ENCODE measurements at places on chromosomes 5 and 9.

GRCh38 chr5:9363026-9363425 lies 182.8 kb downstream of the SEMA5A start:
- no peak for DNase-seq

DNA sequence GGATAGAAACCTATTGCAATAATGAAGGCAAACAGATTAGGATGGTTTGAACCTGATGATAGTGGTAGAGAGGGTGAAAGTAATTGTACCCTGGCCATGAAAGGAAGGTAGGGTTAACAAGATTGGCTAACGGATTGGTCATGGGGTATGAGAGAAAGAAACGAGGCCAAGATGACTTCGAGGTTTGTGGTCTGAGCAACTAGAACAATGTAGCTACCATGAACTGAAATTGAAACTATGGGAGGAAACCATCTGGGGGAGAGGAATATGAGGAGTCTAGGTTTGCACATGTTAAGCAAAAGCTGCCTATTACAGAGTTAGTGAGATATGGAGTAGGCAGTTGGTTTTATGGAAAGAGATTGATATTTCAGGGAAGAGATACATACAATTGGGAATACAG lies 406.0 kb downstream of the PRELID2 start:
- no peak for DNase-seq

DNA sequence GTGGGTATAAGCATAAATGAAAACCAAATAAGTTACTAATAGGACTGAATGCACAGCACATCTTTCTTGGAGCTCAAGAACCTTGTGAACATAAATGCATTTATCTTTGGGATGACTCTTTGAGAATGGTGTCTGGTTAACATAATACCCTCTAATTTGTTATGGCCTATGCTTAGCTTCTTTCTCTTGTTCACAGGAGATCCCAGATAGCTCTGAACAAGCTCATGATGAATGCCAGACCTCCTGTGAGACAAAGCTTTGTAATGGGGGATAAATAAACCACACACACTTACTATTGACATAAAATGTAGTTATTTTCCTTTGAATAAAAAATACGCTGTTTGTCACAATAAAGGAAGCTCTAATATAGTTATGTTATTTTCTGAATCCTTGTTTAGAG lies 111.5 kb downstream of the PSAT1 start:
- no peak for DNase-seq

DNA sequence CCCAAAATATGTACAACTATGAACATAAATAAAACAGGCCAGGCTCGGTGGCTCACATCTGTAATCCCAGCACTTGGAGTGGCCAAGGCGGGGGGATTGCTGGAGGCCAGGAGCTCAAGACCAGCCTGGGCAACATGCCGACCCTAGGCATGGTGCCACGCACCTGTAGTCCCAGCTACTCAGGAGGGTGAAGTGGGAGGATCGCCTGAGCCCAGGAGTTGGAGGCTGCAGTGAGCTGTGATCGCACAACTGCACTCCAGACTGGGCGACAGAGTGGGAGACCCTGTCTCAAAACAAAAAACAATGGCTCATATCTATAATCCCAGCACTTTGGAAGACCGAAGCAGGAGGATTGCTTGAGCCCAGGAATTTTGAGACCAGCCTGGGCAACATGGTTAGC lies 1.5 kb downstream of the HAUS6 start:
- DNase-seq, result no peak

DNA sequence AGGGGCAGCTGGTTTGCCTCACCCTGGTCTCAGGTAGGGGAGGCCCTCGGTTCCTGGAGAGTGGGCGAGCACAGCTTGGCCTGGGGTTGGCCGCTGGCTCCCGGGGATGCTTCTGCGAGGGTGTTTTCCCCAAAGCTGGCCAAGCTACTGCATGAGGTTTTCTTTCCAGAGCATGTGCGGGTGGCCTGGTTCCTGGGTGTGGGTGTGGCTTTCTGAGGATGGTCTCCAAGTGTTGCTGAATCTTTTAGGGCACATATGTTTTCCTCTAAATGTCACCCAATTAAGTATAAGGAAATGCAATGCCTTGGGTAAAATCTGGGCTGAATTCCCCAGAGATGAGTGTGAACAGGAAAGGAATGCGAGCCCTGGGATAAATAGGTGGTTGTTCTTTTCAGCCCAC lies 115.8 kb upstream of the ICE1 start:
- DNase-seq, result no peak

DNA sequence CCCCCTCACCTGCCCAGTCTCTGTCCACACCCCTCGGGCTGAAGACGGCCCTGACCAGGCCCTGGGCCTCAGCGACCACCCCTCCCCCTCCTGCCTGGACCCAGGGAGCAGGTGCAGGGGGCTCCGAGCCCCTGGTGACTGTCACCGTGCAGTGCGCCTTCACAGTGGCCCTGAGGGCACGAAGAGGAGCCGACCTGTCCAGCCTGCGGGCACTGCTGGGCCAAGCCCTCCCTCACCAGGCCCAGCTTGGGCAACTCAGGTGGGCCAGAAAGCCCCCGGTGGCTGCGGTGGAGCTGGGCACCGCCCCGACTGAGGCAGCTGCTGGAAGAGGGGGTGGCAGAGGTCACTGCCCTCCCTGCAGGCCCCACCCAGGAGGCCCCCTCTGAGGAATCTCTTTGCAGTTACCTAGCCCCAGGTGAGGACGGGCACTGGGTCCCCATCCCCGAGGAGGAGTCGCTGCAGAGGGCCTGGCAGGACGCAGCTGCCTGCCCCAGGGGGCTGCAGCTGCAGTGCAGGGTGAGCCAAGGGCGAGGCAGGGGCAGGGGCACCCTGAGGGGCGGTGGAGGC lies 7.7 kb downstream of the ENTPD8 start:
- no peak for DNase-seq

DNA sequence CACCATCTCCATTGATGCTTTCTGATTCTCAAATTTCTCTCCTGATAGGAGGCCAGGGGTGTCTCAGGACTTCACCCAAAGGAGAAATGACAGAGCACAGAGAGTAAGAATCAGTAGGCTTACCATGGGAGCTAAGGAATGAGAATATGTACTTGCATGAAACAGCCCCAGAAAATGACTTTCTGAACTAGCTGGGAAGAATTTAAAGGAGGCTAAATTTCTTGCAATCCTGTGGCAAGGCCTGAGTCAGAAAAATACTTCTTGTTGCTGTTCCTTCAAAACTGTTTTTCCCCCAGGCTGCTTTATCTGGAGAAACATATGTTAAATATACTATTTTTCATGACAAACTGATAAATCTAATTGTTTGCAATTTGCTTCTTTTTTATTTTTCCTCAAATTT lies 53.4 kb upstream of the FBXL7 start:
- DNase-seq, result no peak

Measured in hematopoietic multipotent progenitor cell treated with erythropoietin and hydrocortisone succinate and interleukin-3 and kit ligand, for 8 days (in vitro differentiated cells).